ENCODE measurements at places on chromosomes 4 and X. TPM values are rescaled to one million over a fixed set of nuclear protein-coding genes. Genes with fewer than 3 reads are reported as not detected.

The LDB2 gene
- 223 TPM for polyA plus RNA-seq

The F8 gene
- 0.62 TPM for polyA plus RNA-seq

The AIFM1 gene
- polyA plus RNA-seq: 17.2 TPM

The RASGEF1B gene
- not detected for polyA plus RNA-seq

The CCDC110 gene
- 0.03 TPM for polyA plus RNA-seq

The HPGD gene
- not detected for polyA plus RNA-seq

The MED28 gene
- 10.0 TPM for polyA plus RNA-seq

The PLAC8 gene
- 4.1 TPM for polyA plus RNA-seq

The USP27X gene
- polyA plus RNA-seq: 2.2 TPM

The BEND2 gene
- polyA plus RNA-seq: not detected

GRCh38 chrX:66000628-66001272, 39.1 kb downstream of the VSIG4 start:
- DNase-seq: no peak

GRCh38 chrX:107672955-107673378, 44.7 kb downstream of the PRPS1 start:
- peak; percentile 60 for DNase-seq

- no peak for DNase-seq
These were observed 21.8 kb downstream of the SH3TC1 start for GRCh38 chr4:8220661-8221450.

GRCh38 chr4:138977524-138977923, 38.1 kb upstream of the NOCT start:
- peak; percentile 23 for DNase-seq

DNA sequence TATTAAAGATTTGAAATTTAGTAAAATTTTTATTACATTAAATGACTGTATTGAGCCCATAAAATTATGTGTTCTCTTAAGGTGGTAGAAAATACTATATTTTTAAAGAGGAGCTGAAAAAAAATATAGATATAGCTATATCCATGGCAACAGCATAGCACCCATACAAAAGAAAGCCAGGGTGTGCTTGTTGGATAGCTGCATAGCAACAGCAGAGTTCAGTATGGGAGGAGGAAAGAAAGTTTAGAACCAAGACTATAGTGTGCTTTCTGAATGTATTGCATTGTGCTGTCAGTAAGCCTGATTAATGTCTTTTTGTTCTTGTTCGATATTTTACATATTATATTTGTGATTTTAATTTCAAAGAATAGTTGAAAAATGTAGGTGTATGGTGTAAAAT, 78.4 kb downstream of the GRID2 start:
- DNase-seq: no peak

- DNase-seq: peak; percentile 72
These were observed 13.3 kb upstream of the IL3RA start for GRCh38 chrX:1323315-1323714.

GRCh38 chr4:35970366-35970960, 273.9 kb downstream of the ARAP2 start:
- DNase-seq: no peak

DNA sequence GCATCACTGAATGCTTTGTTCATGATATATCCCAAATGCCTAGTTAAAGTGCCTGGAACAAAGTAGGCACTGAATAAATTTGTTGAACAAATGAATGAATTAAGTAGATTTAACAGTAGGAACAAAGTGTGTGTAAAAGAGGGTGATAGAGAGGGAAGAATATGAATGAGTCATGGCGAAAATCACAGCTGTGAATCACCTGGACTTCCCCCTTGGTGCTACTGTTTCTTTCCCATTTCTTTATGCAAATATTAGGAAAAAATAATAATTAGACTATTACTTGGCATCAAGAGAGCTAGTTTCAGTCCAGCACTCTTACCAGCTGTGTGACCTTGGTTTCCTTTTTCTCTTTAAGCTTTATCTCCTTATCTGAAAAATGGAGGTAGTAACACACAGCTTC, 9.2 kb downstream of the SPIN3 start:
- no peak for DNase-seq

DNA sequence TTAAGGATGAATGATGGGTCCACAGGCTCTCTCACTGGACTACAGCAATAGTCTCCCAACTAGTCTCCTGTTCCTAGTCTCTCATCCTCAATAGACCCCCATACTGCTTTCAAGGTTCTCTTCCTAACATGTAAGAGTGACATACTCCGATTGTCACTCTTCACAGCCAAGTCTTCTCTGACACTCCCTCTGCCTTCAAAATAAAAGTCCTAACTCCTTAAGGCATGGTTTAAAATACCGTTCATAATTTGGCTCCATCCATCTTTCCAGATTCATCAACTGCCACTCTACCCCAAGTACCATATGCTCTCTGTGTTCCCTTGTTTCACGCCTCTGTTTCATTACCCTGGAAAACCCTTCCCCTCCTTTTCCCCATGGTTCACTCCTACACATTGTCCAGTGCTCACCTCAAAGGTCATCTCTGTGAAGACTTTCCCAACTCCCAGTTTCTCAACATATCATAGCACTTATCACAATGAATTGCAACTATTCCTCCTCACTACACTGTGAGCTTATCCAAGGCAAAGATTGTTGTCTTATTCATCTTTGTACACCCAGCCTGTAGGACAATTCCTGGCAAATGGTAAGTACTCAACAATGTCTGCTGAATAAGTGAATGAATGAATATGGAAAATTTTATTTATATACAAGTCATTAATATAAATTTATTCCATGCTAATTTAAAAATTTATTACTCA, 26.0 kb downstream of the SMARCA1 start:
- DNase-seq: no peak

GRCh38 chr4:13097971-13098370, 386.2 kb downstream of the RAB28 start:
- DNase-seq: no peak

DNA sequence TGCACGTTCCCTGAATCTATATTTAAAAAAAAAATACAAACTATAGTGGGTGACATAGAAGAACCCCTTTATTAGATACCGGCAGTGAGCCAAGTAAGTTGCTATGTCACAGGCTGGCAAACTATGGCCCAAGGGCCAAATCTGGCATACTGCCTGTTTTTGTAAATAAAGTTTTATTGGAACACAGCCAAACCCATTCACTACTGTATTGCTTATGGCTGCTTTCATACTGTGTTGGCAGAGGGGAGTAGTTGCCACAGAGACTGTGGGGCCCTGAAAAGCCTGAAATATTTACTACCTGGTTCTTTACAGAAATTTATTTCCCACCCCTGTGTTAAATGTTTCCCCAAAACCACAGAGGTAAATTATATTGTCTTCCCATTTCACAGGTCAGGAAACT, 71.2 kb upstream of the EGFL6 start:
- DNase-seq: no peak

- peak; percentile 58 for DNase-seq
These were observed 337.7 kb downstream of the BMPR1B start for GRCh38 chr4:95095348-95095974.

- DNase-seq: no peak
These were observed 35.6 kb downstream of the FRMPD3 start for GRCh38 chrX:107485013-107485412.

DNA sequence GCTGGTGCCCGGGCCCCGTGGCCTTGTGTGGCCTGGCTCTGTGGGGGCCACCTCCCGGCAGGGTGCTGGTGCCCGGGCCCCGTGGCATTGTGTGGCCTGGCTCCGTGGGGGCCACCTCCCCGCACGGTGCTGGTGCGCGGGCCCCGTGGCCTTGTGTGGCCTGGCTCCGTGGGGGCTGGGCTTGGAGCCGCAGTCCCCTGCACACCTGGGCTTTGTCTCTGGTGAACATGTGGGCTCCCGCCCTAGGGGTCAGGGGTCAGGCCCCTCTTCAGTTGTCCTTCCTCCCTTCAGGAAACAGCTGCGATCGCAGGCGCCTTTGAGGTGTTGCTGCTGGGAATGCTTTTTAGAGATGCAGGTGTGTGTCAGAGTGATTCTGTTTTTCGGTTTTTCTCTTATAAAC, 17.2 kb downstream of the UVSSA start:
- no peak for DNase-seq

GRCh38 chrX:140822861-140823260, 113.3 kb downstream of the LINC00632 start:
- no peak for DNase-seq

GRCh38 chrX:17553961-17554482, 179.0 kb downstream of the NHS start:
- DNase-seq: no peak

GRCh38 chrX:70001269-70001668, 48.5 kb downstream of the AWAT2 start:
- DNase-seq: no peak

- DNase-seq: no peak
These were observed 95.4 kb upstream of the BANK1 start for GRCh38 chr4:101695176-101695575.

DNA sequence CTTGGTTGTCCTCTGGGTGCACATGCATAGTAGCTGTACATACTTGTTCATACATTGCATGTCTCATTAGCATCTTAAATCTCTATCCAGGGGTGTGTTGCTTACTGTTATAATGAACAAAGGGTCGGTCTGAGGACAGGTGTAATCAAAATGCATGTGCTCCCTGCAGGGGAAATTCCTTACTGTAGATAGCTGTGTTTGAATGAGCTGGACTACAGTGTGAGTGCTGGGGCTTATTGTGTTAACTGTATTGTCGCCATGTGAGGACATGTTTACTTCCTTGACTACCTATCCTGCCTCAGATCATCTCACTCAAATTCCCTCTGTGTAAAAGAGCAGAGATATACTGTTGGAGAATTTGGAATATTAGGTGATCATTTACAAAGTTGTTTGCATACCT, 98.7 kb downstream of the KLHL34 start:
- DNase-seq: no peak

- no peak for DNase-seq
These were observed 109.3 kb downstream of the ASB9 start for GRCh38 chrX:15160558-15161095.

Data from endothelial cell of umbilical vein (primary cell).